ENCODE measurements at places on chromosomes 11 and 22.

DNA sequence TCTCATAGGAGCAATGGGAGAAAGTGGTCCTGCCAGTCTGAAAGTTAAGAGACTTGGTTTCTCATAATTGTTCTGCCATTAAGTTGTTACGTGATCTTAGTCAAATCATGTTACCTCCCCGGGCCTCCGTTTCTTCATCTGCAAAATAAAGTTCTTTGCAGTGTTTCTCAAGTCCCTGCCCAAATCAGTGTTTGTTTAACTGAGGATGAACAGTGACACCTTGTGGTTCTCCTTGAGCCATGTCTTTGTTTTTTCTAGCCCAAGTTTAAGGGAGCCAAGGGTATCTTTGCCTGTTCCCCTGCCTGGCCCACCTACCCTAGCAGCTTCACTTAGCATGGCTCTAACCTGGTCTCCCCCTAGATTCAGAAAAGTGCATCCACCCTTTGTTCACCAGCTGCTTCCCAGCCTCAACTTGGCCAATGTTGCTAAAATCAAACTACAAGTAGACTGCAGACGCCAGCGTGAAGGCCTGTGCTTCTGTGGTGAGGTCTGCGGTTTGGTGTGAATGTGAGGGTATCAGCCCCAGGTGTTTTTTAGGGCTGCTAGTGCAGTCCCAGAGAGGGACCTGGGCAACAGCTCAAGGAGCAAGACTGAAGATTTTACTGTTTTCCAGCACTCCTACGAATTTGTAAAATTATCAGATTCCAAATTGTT lies 35.5 kb downstream of the FZD4 start:
- DNase-seq, result no peak

DNA sequence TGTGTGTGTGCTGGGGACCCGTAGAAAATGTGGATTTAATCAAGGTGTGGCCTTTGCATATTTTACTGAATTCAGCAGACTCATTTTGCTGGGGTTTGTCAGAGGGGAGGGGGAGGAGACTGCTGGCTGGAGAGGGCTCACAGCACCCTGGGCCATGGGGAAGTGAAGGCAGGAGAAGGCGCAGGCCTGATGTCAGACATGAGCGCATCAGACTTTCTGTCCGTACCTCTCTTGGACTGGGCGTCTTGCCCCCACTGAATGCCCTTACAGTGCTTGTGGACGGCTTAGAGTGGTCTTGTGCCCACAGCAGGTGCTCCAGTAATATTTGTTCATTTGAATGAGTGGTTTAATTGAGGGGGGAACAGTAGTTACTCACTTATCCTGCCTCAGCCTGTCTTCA lies 75.2 kb downstream of the TEAD1 start:
- no peak for DNase-seq

DNA sequence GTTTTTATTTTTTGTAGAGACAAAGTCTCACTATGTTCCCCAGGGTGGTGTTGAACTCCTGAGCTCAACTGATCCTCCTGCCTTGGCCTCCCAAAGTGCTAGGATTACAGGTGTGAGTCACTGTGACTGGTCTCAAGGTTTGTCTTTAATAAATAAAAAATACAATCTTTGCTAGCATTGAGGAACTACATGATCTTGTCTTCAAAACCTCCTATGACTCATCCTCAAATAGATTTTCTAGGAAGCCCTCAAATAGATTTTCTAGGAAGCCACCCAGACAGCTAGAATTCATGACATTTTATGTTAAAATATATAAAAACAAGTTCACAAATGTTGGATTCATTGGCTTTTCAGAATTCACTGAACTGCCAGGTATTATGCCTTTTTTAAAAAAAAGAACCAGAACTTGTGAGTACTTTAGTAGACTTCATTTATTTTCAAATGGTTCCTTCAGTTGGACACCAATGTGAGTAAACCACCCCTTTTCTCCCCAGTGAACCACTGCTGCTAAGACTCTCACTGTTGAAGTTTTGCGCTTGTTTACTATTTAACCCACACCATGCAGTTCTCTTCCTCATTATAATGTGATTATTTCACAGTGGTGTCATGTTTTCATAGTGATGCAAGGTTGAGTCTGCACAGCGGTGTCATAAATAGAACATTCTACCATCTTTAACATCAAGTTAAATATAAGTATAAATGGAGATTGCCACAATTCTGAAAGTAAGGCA lies 303.9 kb downstream of the CASP12 start:
- DNase-seq, result no peak

GRCh38 chr11:60772666-60773065 lies 12.5 kb upstream of the MS4A10 start:
- no peak for DNase-seq

DNA sequence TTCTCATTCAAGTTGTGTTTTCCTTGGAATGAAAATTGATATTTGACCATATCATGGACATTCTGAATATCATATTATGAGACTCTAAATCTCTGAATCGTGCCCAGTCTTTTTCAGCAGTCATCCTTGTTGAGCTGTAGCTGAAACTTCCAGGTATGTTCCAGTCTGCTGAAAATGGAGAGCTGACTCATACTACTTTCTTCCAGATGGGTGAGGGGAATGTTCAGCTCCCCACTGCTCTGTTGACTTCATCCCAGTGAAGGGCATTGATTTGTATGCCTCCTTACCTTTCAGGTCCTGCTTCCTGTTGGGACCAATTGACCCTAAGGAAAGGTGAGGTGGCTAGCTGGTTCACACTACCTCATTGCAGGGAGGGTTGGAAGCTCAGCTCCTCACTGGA lies 3.5 kb downstream of the OR5P2 start:
- DNase-seq, result no peak

DNA sequence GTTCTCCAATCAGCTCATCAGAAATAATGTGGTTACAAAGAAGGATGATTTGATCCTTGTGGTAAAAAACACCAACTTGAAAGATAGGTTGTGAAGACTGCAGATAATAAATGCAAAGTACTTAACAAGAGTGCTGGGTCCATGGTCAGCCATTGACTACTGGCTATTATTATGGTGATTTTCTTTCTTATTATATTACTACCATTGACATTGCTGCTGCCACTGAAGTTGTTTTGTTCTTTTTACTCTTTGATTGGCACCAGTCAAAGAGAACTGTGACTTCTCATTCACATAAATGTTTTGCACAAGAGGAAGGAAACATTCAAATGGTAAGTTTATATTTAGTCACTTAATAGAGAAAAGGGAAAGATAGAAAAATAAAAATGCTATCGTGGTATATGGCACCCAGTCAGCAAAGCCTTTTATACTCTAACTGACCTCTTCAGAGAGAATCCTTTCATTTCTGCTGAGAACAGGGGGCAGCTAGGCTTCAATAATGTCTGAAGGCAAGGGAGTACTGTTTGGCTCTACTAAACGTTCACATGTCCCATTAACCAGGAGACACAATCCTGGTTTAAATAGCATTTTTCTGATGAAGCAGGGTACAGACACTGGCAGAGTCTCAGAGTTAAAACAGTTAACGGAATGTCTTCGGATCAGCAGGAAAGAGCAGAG lies 64.8 kb downstream of the LRRC4C start:
- DNase-seq, result no peak

DNA sequence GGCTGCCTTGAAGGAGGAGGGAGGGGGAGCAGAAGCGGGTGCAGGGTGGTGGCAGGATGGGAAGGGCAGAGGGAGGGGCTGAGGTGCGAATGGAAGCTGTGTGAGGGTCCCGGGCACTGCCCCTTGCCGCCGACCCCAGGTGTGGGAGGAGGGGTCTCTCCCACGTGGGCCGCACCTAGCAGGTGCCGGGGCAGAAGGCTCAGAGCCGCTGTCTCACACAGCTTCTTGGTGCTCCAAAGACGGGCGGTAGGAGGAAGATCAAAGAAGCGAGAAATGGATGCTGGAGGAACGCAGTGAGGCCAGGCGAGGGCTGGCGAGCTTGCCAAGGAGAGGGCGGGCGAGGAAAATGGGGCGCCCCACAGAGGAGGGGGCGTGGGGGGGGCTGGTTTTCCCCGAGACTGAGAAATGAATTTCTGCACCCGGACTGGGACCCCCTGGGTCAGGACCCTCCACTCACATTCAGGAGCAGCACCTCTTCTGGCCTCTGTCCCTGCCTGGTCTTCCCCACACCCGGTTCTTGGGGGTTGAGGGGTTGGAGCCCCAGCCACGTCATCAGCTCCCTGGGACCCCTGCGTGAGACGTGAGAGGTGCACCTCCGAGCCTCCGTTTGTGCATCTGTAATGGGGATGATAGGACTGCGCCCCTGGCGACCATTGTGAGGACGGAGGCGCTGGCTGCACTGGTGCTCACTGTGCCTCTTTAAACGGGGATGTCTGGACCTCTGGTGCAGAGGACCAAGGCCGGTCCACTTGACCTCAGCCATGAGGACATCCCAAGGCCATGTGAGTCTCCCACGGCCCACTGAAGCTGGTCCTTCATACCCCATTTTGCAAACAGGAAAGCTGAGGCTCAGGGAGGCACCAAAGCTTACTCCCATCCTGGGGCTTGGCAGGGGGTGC lies 16.8 kb downstream of the LSP1 start:
- DNase-seq, result no peak

DNA sequence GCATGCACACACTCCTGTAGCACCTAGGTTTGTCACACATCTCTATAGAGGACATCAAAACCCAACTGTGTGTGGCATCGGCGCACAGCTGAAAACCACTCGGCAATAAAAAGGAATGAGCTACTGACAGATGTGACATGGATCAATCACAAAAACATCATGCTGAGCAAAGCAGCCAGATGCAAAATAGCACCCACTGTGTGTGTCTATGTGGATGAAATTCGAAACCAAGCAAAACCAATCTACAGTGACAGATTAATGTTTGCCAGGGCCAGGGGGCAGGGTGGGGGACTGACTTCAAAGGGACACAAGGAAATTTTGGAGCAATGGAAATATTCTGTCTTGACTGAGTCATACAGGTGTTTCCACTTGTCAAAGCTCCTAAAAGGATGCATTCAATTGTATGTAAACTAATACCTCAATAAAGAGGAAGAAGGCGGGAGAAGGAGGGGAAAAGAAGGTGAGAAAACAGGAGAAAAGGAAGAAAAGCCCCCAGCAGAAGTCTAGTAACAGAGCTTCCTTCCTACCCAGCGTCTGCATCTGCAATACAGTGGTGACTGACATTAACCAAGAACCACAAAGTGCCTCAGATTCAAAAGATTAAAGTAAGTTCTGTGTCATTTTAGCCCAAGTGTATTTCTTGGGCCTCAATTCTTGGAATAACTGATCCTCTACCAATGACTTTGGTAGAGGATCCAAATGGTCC lies 49.8 kb downstream of the PACSIN2 start:
- DNase-seq, result peak; percentile 7

GRCh38 chr11:87466223-87466622 lies 428.5 kb downstream of the TMEM135 start:
- DNase-seq, result no peak

DNA sequence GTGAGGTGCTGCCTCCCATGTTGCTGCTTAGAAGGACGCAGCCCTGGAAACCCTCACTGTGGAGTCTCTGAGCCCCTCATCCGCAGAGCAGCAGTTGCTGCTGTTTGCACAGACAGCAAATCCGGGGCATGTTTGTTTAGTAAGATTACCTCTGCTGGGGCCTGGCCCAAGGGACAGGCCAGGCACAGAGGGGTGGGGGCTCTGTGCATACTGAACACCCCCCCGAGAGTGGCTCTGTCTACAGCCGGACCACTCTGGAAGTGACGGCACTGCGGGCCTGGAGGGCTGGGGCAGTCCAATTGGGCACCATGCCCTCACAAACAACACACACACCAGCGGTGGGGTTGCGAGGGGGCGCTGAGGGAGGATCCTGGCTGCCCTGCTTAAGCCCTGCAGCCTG lies 22.9 kb upstream of the CCDC188 start:
- no peak for DNase-seq

- DNase-seq, result no peak
These were observed 8.0 kb downstream of the TMPRSS6 start for GRCh38 chr22:37101311-37102066.

DNA sequence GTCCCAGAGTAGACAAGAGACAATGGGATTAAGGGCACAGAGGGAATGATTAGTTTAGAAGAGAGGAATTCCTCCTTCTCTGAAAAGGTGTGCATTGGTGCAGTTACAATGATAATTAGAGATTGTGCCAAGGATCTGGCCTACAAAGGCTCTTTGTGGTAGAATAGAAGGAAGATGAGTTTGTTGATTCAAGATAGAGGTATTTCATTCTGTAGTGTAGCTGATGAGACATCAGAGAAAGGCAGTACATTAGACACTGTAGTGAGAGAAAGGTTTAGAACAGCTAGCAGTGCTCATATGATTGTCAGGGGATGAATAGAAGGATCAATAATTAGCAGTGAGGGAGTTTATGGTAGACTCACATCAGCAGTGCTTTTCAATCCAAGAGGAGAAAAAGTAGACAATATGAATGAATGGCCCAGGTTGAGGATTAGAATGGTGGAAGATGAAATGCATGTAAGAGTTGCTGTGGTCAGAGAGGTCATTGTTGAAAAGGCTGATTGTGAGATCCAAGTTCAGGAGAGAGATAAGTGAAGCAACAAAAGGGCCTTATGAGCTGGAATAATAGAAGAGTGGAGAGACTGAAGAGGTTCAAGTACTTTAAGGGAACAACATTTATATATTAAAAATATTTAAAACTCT lies 28.9 kb downstream of the SIK2 start:
- no peak for DNase-seq

- no peak for DNase-seq
These were observed 221.3 kb downstream of the INSC start for GRCh38 chr11:15336021-15336420.

DNA sequence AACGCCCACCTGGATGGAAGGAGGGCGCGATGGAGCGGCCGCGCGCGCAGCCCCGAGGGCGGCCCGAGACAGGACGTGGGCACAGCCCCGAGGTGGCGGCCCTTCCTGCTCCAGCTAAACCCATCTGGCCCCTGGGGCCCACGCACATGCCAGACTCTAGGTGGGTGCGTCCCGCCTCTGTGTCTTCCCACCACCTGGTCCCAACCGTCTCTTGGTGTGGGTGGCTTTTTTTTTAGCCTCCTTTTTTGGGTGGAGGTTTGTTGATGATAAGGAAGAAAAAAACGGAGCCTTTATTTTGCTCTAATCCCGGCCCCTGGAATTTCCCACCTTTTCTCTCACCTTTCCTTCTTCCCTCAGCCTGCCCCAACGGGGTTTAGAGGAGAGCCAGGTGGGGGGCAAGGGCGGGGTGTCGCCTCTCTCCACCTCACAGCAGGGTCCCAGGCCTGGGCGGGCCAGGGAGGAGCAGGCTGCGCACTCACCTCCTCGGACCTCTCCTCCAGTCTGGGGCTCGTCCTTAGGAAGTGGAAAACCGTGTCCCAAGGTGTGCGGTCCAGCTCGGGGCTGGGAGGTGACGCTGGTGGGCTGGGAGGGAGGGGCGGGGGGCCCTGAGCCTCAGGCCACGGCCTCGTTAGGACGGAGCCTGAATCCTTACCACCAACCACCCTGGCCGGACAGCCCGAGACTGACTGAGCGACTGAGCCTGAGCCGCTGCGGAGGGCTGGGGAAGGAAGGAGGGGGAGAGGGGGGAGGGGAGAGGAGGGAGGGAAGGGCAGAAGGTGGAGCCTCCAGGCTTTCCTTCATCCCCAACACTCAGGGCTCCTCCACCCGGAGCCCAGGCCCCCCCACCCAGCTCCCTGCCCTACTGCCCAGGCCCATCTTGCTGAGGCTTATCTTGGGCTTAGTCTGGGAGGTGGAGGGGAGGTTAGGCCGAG lies at the start of gene SOX10:
TSS of gene SOX10 (minus strand) at position 696 of the 932 bp plus-strand sequence. CDS start 771 bp downstream, outside the sequence.
- DNase-seq, result no peak
